ENCODE measurements at places on chromosomes 1 and 21.

DNA sequence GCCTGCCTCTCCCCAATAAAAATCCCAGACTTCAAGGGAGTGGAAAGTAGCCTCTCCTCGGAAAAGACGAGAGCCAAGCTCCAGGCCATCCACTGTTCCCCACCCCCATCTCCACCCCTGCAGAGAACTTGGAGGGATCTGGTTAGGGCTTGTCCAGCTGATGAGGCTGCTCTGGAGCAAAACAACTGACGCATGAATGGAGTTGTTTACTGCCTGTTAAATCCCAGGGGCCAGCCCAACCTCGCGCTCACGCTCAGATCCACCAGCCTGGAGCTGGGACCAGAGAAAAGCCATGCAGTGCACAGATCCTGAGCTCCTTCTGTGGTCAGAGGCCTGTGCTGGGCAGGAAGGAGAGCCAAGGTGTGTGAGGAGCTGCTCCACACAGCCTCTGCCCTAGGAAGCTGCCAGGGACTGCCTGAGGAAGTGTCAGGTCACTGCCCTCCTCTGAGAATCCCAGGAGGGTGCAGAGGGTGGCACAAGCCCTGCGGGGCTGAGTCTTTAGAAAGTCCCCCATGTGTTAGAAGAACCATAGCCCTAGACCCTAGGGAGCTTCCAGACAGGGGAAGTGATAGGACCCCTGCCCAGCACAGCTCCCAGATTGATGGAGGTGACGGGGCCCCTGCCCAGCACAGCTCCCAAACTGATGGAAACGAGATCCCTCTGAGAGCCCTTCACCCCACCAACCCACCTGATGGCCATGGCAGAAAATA is 109.0 kb upstream of the IPO9 start:
- DNase-seq: peak; percentile 73

DNA sequence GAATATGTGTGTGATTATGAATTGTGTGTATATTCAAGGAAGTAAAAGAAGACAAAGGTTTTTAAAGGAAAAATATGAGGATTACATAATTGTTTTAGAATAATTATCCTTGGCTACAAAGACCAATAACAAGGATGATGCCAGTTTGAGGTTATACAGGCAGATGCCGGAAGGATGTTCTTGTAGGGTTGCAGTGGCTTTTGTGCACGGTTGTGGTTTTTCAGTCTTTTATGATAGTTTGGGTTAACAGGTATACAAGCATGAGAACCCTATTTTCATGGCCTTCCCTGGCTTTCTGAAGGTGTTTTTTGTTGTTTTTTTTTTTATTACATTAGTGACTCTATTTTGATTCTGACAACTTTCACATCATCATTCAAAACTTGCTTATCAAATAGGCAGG is 4.9 kb downstream of the CR2 start:
- no peak for DNase-seq

DNA sequence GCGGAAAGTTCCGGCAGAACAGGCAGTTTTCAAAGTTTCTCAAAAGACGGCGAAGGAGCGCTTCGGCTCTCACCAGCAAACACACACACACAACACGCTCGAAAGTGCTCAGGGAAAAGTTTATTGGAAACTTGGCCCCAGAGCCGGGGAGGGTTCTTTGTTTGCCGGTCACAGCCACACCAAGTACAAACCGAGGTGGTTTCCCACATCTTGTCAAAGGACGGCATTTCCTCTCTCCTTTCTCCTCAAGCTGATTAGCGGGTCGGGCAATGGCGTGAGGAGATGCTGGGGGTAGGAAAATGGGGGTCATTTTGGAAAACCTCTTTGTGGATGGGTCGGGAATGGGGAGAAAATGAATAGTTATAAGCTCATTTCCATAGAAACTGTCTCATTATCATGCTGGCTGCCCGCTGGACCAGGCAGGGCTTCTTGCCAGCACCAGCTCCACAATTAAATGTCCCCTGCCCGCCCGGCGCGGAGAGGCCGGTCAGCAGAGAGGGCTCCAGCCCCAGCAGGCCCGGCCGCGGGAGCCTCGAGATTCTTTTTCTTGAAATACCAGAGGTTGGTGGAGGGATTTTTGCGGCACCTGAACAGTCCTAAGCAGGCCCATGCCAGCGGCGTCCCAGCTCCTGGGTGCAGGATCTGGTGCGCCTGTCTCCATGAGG is 92.3 kb downstream of the PRDM16 start:
- no peak for DNase-seq

- DNase-seq: no peak
Observed at GRCh38 chr1:198669023-198669698, 30.3 kb downstream of the PTPRC start.

DNA sequence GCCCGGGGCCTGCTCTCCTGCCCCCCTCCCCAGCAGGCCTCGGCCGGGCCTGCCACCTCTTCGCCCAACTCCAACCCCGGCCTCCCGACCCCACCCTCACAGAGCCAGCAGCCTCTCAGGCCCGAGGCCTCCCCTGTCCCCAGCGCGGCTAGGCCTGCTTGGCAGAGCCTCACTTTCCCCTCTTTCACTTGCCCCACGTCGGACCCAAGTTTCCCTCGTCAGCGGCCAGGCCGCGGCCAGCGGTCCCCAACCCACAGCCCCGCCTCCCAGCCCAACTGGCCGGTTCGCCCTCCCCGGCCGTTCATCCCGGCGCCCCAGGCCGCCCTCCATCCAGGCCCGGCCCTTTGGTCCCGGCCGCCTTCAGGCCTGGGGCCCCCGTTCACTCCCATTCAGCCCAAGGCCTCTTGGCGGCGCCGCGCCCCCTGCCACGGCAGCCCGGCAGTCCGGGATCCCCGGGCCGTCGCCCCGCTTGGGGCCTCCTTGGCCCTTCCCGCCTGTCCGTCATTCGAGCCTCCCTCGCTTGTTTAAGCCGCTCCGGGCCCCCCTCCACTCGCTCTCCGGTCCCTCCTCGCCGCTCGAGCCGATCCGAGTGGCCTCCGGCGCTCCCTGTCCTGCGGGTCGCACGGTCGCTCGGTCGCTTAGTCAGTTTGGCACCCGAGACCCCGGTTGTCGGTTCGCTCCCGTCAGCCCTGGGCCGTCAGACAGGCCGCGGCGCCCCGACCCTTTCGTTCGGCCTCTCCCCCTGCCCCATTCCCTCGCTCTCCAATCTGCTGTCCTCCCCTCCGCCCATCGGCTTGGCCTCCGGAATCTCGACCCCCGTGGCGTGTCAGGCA is 1.4 kb downstream of the LRRC41 start:
- peak; percentile 32 for DNase-seq

DNA sequence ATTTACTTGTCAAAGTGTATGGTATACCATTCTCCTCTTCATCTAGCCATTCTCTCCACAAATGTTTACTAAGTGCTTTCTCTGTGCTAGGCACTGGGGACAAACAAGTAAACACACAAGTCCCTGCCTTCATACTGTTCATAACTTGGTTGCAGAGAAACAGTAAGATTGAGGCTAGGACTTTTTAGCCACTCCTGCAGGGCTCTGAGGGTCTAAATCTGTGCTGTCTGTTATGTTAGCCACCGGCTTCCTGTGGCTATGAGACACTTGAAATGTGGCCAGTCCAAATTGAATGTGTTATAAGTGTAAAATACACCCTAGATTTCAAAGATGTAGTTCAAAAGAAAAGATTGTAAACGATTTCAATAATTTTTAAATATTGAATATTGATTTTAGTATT is 50.2 kb downstream of the AZIN2 start:
- DNase-seq: no peak

DNA sequence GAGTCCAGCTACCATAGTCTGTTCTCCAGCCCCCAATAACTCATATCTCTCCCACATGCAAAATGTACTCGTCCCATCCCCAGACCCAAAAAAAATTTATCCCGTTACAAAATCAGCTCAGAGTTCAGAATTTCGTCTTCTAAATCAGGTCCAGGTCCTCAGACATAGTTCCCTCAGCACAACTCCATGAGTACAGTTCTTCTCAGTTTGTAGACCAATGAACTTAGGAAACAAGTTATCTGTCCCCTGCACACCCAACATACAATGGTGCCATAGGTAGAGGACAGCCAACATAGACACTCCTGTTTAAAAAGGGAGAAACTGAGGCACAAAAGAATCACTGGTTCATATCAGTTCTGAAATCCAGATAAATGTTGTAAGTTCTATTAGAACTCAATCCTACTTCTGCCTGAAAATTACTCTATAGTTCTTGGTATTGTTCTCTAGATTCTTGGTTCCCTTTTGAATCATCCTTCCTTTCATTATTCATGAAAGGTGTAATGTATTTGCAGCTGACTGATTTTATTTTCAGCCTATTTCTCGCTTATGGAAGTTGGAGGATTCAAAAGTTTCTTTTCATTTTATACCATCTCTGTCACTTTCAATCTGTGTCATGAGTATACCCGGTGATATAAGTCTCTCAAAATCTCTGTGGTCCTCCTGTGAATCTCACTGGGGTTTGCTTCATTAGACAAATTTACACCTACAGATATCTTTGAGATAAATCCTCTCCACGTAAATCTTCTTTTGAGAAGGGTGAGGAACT is 75.8 kb upstream of the TSPAN2 start:
- no peak for DNase-seq

GRCh38 chr1:18641005-18641941 is 10.6 kb downstream of the PAX7 start:
- DNase-seq: peak; percentile 23

GRCh38 chr1:12057382-12057781 is 5.7 kb upstream of the TNFRSF8 start:
- no peak for DNase-seq

DNA sequence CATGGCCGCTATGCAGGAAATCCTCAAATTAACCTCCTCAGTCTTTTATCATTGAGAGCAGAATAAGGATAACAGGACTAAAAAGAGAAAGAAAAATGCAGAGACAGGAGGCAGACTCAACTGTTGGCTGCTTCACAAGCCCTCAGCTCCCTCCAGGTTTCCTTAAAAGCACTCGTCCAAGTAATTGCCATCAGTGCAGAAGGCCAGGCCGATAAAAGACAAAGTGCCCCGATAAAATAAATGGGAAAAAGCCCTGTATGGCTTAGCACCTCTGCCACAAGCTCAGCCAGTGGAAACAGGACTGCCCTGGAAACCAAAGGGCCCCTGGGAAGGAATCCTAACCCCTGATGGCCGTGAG is 8.1 kb downstream of the S100A6 start:
- no peak for DNase-seq

GRCh38 chr1:76465030-76465429 is 390.5 kb downstream of the ST6GALNAC3 start:
- DNase-seq: no peak

GRCh38 chr21:25573409-25574206 is 33.7 kb downstream of the MRPL39 start:
- DNase-seq: no peak

DNA sequence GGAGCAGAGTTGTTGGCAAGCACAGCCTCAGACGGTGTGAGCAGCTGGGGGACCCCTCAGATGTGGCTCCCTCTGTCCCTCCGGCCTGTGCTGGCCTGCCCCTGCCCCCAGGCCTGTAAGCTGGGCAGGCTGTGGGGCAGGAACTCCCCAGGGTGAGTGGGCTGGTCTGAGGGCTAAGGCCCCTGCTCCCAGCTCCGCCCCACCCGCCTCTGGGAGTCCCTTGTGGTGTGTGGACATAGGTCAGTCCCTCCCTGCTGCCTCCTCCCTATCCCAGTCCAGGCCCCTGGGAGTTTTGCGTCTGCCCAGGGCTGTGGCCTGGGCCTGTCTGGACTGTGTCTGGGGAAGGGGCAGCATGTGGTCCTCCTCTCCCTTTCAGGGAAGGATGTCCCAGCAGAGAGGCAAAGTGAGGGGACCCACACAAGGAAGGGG is 3.6 kb upstream of the VWA1 start:
- DNase-seq: no peak

- DNase-seq: no peak
Observed at GRCh38 chr1:32005522-32005921, 8.1 kb upstream of the KHDRBS1 start.

DNA sequence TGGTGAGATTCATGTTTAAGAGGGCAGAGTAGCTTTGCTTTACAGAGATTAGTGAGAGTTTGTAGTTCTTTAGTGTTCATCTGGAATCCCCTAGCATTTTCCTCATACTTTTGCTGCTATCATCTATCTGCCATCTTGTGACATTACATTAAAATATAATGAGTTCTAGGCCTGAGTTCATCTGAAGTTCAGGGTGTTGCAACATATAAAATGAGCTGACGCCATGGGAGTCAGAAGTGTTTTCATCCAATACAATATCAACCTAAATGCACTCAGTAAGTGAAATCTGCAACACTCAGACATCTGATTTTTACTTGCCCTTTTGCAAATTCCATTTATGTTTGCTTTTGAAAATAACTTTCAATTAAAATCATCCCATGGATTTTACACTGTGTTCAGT is 153.8 kb downstream of the NTNG1 start:
- no peak for DNase-seq

GRCh38 chr1:87523466-87523865 is 194.8 kb downstream of the LMO4 start:
- no peak for DNase-seq

- no peak for DNase-seq
Observed at GRCh38 chr1:160781186-160781766, 14.7 kb upstream of the LY9 start.

GRCh38 chr21:41636636-41637630 is 129.0 kb upstream of the TMPRSS2 start:
- no peak for DNase-seq

GRCh38 chr1:59214248-59215208 is 82.4 kb upstream of the FGGY start:
- no peak for DNase-seq

DNA sequence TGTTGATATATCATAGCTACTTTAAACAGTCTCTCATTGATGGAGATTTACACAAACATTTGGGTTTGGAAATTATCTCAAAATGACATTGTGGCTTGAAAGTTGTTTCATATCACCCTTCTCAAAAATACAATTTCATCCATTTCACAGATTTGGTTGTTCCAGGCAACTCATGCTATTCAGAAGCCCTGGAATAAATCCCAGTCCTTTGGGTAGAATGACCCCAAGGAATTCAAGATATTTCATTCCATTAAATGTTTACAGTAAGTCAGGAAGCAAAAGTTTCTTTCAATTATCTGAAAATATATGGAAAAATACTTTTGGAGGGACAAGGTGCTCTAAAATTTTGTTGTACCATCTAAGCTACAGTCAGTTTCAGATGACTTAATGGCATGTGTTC is 27.1 kb downstream of the MPZL1 start:
- DNase-seq: no peak

DNA sequence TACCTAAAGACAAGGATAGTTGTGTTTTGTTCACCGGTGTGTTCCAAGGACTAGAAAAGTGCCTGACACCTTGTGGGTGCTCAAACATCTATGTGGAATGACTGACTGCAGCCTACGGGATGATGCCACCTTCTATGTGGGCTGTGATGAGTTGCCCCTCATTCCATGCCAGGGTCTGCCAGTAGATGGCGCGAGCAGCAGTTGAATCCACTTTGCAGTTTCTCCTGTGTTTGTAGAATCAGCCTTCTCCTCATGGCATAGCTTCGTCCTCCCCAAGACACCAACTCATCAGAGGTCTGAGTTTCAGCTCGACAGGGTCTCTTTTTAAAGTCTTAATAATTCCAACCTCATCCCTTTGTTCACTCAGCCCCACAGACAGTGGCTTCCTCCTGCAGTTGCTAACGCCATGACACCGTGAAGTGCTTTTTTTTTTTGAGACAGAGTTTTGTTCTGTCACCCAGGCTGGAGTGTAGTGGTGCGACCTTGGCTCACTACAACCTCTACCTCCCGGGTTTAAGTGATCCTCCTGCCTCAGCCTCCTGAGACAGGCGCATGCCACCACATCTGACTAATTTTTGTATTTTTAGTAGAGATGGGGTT is 133.7 kb downstream of the CAPN8 start:
- no peak for DNase-seq

- DNase-seq: no peak
Observed at GRCh38 chr1:156684227-156684782, 7.1 kb upstream of the NES start.
